Uterus (tissue), 4 donors: ENCODE measurements at places on chromosomes 5 and 9. TPM values are rescaled to one million over a fixed set of nuclear protein-coding genes. Genes with fewer than 3 reads are reported as not detected.

GRCh38 chr9:27473111-27473529, 51.0 kb upstream of the IFNK start:
- H3K36me3 ChIP-seq = no peaks in the 10 kb centered on the region
- no peaks in the 10 kb centered on the region for H3K27me3 ChIP-seq
- peak overlapping the region; percentile 79 for H3K27ac ChIP-seq

- H3K27ac ChIP-seq = no peak overlapping the region
- no peaks in the 10 kb centered on the region for H3K27me3 ChIP-seq
- DNase-seq = no peak
- H3K36me3 ChIP-seq = no peaks in the 10 kb centered on the region
- H3K4me1 ChIP-seq = peaks cover 5% of the 10 kb centered on the region
Measured at GRCh38 chr5:141504216-141504615, 15.3 kb downstream of the PCDHGC5 start.

DNA sequence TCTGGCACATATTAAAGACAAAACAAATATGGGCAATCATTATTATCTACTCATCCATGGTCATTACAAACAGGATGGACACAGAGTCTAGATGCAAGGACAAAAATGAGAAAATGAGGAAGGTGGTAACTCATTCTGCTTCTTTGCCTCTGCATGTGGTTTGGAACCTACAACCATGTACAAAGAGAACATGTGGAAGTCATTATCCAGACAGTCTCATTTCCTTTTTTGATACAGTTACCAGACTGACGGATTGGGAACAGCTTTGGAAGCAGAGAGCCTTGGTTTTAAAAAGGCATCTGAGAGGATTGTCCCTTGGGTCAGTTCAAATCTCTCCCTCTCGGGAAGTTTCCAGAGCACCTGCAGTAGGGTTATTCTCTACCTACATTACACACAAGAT, 433.4 kb upstream of the TNC start:
- no peak overlapping the region for H3K27ac ChIP-seq
- DNase-seq = no peak
- H3K36me3 ChIP-seq = no peaks in the 10 kb centered on the region
- H3K27me3 ChIP-seq = no peaks in the 10 kb centered on the region
- H3K4me1 ChIP-seq = no peaks in the 10 kb centered on the region

GRCh38 chr5:120098902-120099535, 365.1 kb upstream of the PRR16 start:
- no peak overlapping the region for H3K4me3 ChIP-seq
- no peaks in the 10 kb centered on the region for H3K36me3 ChIP-seq
- DNase-seq = no peak
- no peaks in the 10 kb centered on the region for H3K4me1 ChIP-seq
- H3K27ac ChIP-seq = no peak overlapping the region

DNA sequence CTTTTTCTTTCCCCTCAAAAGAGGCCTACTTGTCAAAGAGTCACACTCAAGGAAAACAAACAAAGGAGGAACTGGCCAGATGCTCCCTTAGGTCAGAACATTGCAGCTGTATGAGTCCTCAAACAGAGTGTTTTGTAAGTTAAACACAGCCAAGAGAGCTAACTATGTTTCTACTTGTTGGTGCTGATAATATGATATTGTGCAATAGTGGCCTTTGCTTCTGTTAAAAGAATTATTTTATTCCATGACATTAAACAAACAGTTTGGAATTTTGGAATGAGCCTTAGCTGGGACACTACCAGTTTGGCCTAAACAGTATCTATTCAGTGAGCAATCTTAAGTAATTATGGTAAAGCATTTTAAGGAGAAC, 56.0 kb upstream of the TPD52L3 start:
- H3K27ac ChIP-seq = peak overlapping the region; percentile 81
- peaks cover 9% of the 10 kb centered on the region for H3K4me1 ChIP-seq
- no peak overlapping the region for H3K4me3 ChIP-seq
- peak; percentile 28 for DNase-seq
- no peaks in the 10 kb centered on the region for H3K36me3 ChIP-seq

GLE1 gene
- total RNA-seq = 14.7 TPM

OTP gene
- not detected for total RNA-seq
